ENCODE measurements at places on chromosomes 13 and 19.

GRCh38 chr13:97141564-97142005 is 80.5 kb upstream of the MBNL2 start:
- no peak for DNase-seq

GRCh38 chr13:100106005-100106404 is 17.1 kb downstream of the PCCA start:
- no peak for DNase-seq

DNA sequence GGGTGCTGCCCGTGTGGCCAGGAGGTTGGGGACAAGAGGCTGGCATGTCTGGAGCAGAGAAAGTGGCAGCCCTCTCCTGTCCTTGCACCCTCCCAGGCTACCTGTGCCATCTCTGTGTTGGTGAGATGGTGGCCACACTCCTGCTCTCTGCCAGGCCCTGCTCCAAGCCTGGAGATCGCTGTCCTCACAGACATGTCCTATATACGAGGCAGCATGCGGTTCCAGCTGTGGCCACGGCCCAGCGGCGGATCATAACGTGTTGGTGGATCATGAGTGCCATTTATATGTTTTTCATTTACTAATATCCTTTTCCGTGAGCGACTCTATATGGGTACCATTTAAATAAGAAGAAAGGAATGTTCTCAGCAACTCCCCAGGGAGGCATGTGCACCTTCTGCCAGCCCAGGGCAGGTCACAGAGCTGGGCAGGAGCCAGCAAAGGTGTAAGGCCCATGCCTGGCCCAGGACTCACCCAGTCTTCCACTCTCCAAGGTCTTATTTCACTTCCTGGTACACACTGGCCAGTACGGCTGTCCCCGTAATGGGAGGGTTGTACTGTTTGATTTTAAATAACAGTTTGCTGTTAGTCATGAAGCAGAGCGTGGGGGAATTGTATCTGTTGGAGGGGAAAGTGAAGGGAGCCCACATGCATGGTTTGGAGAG is 47.2 kb upstream of the LDLR start:
- no peak for DNase-seq

DNA sequence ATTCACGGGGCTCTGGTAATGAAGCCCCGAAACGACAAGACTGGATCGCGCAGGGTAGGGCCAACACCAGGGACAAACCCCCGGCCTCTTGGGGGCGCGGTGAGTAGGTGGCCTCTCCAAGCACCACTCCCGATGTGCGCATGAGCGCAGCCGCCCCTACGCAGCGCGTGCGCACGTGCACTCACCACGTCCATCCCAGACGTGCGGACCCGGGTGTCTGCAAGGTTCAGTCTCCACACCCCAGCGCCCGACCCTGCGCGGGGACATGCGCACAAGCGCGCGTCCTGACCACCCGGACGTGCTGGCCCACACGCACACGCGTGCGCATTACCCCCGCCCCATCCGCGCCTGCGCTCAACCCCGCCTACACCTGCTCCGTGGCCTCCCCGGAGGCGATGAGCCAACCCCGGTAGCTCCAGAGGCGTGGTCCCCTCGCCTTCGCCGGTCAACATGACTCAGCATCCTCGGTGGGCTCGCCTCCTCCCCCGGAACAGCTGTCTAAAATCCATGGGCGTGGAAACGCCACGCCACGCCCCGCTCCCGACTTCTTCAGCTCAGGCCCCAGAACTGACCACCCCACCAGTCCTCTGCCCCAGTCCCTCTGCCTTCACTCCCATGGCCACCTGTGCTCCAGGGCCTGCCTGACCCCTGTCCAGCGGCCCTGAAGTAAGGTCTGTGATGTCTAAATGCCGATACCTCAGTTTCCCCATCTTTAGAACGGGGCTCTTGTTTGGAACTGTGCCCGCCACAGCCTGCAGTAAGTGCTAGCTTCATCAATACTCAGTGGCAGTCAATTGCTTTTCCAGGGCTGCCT is 5.6 kb upstream of the GPI start:
- peak; percentile 76 for DNase-seq

DNA sequence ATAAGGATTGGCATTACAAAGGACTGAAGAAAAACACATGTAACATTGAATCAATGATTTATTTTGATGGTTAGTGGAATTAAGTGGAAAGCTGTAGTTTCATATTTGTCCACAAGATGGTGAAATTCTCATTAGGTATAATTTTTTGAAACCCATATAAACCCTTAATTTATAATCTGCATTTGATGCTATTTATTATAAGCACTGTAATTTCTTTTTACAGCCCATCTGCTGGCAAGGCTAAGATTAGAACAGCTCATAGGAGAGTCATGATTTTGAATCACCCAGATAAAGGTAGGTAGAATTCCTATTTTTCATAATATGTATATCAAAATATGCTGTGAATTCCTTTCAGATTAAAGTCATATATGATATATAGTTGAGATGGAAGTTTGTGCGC is 62.2 kb downstream of the DNAJC15 start:
- no peak for DNase-seq

Data from activated CD8-positive, alpha-beta memory T cell treated with anti-CD3 and anti-CD28 coated beads for 1 hour (primary cell).